ENCODE measurements at places on chromosomes 16 and 17.

GRCh38 chr16:80500961-80501525 lies 39.8 kb upstream of the DYNLRB2 start:
- no peak for DNase-seq

DNA sequence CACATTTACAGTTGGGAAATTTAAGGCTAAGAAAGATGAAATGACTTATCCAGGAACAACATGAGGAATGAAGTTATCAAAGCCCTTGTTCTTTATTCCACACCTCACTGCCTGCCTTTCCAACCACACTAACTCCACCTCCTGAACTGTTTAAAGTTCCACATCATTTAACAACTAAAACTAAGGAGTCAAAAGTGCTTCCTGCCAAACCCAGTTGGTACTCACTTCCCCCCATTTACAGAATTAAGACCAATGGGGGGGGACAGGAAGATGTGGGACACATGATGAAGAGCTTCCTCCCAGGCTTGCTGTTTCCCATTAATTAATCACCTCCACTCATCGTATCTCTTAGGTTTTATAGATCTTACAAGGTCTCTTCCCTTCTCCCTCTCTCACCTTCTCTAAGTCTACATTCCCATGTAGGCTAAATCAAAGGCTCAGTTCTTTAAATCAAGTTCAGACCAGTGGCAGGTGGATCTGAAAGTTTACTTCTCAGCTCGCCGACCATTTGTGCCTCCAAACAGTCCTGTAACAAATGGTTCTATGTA lies 19.2 kb upstream of the TMEM101 start:
- DNase-seq: no peak

- no peak for DNase-seq
Observed at GRCh38 chr16:19601083-19601976, 45.8 kb downstream of the VPS35L start.

DNA sequence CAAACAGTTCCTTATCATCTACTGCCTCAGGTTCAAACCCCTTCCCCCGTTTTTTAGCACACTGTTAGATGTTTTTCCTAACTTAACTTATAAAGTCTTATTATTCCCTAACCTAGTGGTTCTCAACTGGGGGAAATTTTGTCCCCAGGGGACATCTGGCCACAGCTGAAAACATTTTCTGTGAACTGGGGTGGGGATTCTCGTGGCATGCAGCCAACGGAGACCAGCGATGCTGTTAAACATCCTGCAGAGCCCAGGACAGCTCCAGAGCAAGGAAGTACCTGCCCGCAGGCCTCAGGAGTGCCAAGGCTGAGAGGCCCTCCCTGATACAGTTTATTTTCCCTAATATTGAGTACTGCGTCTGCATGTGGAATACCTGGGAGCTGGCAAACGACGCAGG lies 24.3 kb downstream of the ZCCHC14 start:
- no peak for DNase-seq

DNA sequence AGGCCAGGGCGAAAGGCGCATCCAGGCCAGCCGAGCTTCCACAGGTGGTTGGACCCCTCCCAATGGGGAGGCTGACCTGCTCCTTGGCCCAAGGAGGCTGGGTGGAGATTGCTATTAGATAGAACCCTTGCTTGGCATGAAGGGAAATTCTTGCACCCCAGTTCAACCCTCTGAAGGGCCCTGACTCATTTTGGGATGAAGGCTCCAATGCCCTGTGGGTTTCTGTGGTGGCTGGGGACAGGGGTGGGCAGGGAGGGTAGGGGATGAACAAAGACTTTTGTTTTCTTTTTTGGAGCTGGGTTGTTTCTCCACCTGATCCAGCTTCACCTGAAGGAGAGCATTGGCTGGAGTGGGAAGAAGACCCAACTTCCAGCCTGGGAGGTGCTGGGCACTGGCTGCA lies 16.7 kb upstream of the TBX21 start:
- DNase-seq: no peak

- DNase-seq: no peak
Observed at GRCh38 chr17:69150333-69150732, 8.6 kb upstream of the ABCA6 start.

GRCh38 chr17:47935961-47936360 lies 5.4 kb upstream of the PNPO start:
- no peak for DNase-seq

- DNase-seq: no peak
Observed at GRCh38 chr16:8959921-8960787, 3.6 kb downstream of the USP7 start.

GRCh38 chr16:25895380-25895779 lies 203.6 kb downstream of the HS3ST4 start:
- no peak for DNase-seq

DNA sequence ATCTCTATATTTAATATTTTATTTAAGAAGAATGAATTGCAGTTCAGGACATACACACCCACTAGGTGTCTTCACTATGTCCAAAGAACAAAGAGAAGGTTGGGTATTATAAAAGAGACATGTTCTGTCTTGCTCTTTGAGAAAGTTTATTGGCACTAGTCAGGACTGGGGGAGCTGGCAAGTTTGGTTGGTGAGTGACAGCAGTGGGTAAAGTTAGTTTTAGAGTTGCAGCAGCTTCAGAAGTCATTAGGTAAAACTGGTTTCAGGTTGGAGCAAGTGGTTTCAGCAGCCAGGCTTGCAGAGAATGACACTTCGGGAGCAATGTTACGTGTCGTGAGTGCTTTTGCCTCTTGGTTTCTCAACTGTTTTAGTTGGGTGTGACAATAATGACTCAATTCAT lies 142.2 kb upstream of the HS3ST3A1 start:
- DNase-seq: no peak

DNA sequence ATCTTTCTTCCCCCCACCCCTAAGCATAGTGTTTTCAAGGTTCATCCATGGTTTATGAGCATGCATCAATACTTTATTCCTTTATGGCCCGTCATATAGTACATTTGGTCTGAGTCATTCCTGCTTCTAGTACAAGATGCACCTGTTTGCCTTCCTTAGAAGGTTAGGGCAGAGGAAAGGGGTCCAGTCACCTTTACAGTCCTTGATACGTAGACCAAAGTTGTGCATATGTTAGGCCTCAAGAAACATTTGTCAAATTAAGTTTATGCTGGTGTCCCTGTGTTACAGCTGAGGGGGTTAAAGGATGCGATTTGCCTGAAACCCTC lies 1.4 kb downstream of the CYB5D2 start:
- DNase-seq: no peak

All from stimulated activated CD8-positive, alpha-beta memory T cell treated with anti-CD3 and anti-CD28 coated beads, Interleukin-12 subunit alpha, Interleukin-12 subunit beta, amount 100 ng/mL, for 1 hour (primary cell).